Stimulated activated CD4-positive, alpha-beta T cell treated with anti-CD3 and anti-CD28 coated beads, TNF-alpha, amount 100 ng/mL, for 1 hour (primary cell): ENCODE measurements at places on chromosomes 6 and 20.

DNA sequence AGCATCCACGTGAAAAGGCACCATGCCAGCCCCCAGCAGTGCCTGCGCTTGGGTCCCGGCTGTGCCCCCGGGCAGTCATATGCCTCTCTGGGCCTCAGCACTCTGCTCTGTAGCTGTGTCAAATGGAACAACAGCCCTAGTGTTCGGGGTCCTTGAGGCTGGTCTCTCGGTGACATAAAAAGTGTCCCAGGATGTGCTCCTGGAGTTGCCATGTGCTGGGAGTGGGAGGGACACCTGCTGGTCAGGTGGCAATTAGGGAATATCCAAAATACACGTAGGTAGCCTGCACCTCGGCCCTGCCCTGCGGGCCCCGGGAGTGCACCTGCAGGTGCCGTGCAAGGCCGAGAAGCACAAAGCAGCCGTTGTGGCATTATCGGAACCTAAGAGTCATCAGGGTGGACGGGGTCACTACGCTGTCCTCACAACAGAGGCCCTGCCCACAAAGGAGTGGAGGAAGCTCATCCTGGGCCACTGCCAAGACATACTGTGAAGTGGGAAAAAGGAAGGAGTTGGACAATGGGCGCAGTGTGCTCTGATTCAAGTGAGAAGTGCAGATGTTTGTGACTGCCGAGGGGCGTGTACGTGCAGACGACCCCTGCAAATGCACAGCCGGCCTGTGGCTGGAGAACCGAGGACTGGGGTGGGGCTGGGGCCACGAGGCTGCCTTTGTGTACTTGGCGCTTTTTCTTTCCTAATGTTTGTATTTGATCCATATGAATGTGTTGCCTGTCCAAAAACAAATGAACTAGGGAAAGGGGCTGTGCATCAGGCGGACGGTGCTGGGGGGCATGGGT lies 24.6 kb downstream of the SLCO4A1 start:
- DNase-seq: no peak

GRCh38 chr20:58197185-58197469 lies 31.3 kb downstream of the ANKRD60 start:
- no peak for DNase-seq

- DNase-seq: no peak
Measured at GRCh38 chr6:134734312-134734869, 215.5 kb downstream of the ALDH8A1 start.

DNA sequence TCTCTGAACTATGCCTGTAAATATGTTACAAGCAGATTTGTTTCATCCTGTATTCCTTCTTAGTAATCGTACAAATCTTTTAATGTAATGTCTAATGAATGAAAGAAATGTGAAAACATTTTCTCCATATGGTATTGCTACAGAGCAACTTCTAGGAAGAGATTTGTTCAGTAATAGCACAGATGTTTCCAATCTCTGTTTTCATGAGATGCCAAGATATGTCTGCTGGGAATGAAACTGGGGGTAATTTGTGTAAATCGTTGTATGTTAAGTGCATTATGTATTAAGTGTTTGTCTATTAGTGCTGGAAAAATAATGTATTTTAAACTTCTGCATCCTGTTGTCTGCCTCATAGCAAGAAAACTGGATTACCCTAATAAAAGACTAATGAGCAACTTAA lies 722.2 kb upstream of the EYS start:
- no peak for DNase-seq

GRCh38 chr6:109393157-109393885 lies 11.1 kb upstream of the CD164 start:
- no peak for DNase-seq

GRCh38 chr6:67933278-67933677 lies 701.8 kb upstream of the ADGRB3 start:
- no peak for DNase-seq

- DNase-seq: no peak
Measured at GRCh38 chr6:71410164-71410566, 121.6 kb downstream of the OGFRL1 start.

DNA sequence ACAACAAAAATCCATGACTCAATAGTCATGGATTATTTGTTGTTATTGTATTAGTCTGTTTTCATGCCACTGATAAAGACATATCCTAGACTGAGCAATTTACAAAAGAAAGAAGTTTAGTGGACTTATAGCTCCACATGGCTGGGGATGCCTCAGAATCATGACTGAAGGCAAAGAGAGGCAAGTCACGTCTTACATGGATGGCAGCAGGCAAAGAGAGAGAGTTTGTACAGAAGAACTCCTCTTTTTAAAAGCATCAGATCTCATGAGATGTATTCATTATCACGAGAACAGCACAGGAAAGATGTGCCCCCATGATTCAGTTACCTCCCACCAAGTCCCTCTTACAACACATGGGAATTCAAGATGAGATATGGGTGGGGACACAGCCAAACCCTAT lies 144.3 kb upstream of the PLCB4 start:
- DNase-seq: no peak

DNA sequence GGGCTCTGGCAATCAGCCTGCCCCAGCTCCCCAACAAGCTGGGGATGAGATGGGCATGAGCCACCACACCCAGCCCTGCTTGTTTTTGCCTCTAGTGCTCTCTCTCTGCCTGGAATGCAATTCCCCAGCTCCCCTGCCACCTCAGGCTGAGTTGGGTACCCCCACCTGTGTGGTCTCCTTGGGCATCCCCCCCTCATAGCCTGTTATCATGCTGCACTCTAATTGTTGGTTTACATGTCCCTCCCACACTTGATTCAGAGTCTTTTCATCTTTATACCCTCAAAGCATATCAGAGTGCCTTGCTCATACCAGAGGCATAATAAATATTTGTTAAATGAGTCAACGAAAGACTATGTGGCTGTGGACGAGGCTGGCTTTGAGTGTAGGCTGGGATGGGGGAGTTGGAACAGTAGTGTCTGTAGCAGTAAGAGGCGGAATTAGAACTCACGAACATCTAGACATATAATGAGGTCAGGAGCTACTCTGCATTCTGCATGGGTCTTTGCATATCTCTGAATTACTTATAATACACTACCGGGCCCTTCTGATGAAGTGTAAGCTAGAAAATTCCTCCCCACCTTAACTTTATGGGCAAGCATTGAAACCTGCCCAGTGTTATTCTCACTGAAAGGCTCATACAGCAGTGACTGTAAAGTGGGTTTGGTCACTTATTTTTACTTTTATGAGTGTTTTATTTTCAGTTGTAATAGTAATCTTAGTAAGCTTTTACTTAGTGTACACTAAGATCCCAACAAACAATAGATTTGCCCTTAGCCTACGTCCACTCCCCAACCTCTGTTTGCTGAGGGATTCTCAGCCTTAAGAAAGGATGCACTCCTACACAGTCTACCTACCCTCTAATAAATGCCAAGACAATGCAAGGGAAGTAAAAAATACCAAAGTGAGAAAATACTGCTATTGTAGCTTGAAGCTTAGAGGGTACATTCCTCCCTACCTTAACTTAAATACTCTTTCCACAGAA lies 58.7 kb downstream of the EDN1 start:
- no peak for DNase-seq

DNA sequence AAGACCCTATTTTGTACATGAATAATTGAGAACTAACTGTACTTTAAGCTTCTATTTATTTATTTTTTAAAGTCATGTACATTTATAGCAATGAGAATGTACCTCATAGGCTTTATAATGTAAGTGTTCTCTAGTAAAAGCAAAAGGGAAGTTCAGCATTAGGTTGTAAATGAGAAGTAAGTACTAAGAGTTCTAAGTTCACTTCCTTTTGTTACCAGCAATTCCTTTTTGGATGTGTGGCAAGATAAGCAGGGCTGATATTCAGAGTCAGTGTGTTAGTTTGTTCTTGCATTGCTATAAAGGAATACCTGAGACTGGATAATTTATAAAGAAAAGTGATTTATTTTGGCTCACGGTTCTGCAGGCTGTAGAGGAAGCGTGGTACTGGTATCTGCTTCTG lies 54.0 kb upstream of the CCN2 start:
- no peak for DNase-seq

GRCh38 chr20:830011-830521 lies 3.4 kb upstream of the FAM110A start:
- no peak for DNase-seq

GRCh38 chr20:3681931-3682781 lies at the start of gene ADAM33:
Gene ADAM33 (minus strand): TSS chr20:3682010. CDS start chr20:3682004, 6 bp downstream.
- no peak for DNase-seq

DNA sequence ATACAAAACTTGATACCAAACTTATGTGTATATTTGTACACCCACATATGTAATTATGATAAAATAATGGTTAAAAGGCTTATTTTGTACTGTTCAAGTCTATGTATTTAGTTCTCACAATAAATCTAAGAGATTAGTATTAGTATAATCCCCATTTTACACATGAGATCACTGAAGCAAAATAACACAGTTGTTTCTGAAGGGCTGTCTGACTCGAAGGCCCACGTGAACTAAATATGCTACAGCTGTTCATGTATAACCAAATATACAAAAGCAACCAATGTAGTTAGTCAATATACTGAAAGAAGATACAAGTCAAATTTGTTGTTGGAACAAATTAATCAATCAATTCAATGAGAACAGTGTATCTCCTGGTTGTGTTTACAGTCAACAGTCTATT lies 959.2 kb downstream of the EPHA7 start:
- DNase-seq: no peak

DNA sequence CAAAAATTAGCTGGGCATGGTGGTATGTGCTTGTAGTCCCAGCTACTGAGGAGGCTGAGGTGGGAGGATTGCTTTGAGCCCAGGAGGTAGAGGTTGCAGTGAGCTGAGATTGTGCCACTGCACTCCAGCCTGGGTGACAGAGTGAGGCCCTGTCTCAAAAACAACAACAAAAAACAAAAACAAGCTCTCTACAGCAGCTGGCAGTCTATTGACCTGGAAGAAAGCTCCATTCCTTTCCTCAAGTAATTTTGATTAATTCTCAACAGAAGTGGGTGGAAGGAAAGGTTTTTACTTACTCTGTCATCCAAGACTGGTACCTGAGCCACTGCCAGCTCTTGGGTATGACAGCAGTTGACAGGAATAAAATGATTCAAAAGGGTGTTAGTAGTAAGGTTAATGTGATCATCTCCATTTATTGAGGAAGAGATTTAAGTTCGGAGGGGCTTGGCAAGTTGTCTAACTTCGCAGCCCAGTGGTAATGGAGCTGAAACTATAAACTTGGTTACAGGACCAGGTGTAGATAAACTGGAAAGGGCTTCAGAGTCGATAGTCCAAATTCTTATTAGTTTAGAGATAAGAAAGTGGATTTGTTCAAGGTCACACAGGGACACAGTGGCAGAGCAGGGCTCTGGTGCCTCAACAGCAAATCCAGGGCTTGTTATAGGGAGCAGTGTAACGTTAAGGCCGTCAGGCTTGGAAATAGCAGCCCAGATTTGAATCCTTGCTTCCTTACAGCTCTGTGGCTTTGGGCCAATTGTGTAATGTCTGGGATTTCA lies 14.8 kb downstream of the SRSF3 start:
- no peak for DNase-seq

DNA sequence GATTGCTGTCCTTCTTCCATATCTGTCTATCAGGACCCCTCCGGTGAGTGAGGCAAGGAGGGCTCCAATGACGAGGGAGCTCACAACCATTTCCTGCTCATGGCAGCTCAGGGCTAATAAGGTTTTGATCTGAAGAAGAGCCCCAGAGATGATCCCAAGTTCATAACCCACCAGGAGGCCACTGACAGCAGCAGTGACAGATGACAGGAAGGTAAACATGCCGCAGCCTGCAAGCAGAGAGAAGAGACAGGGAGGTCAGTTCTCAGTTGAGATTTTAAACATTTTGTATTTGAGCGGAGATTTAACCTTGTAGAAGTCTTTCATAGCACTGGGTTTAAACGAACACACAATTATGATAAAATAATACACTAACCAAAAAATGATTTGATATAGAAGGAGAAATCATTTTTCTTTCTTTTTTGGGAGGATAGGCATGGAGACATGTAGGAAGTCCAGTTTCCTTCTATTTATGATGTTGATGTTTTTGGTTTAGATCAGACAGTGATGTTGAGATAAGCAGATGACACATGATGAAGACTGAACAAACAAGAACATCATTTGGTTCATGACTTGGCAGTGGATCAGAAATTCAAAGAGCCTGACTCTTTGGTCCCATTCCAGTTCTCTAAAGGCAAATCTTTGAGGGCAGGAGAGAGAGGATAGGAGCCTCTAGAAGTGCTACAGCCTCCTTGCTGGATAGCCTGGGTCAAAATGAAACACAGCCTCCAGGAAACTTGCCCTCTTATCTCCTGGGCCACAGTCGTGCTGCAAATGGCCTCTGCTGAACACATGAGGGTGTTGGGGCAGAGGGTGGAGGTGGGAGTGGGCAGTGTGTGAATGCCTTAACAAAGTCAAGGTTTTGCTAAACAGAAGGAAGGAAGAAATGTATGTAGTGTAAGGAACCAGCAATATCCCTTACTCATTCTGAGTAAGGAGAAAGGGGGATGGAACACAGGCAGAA lies 22.6 kb downstream of the SLC2A12 start:
- no peak for DNase-seq

- DNase-seq: no peak
Measured at GRCh38 chr6:127206531-127207095, 60.1 kb upstream of the RNF146 start.

DNA sequence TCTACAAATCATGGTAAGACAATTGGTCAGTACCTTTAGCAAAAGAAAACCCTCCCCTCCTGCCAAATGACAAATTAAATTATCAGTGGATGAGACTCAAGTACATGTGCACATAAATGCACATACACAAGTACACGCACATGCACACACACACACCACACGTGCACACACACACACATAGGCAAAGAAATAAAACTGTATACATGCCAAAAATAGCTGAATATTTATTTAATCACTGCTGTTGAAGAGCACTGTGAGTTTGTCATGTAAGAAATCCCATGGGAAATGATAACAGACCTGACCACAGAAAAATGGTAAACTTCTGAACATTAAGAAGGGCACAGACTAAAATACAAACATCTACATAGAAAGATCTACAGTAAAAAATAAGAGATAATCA lies 46.6 kb upstream of the TNFAIP3 start:
- no peak for DNase-seq

- no peak for DNase-seq
Measured at GRCh38 chr6:166949528-166950442, 6.6 kb downstream of the RNASET2 start.
